Activated CD4-positive, CD25-positive, alpha-beta regulatory T cell (primary cell): ENCODE measurements at places on chromosomes 7 and 10.

- DNase-seq: no peak
These were observed 14.2 kb upstream of the CAMK2G start for GRCh38 chr10:73888514-73888913.

DNA sequence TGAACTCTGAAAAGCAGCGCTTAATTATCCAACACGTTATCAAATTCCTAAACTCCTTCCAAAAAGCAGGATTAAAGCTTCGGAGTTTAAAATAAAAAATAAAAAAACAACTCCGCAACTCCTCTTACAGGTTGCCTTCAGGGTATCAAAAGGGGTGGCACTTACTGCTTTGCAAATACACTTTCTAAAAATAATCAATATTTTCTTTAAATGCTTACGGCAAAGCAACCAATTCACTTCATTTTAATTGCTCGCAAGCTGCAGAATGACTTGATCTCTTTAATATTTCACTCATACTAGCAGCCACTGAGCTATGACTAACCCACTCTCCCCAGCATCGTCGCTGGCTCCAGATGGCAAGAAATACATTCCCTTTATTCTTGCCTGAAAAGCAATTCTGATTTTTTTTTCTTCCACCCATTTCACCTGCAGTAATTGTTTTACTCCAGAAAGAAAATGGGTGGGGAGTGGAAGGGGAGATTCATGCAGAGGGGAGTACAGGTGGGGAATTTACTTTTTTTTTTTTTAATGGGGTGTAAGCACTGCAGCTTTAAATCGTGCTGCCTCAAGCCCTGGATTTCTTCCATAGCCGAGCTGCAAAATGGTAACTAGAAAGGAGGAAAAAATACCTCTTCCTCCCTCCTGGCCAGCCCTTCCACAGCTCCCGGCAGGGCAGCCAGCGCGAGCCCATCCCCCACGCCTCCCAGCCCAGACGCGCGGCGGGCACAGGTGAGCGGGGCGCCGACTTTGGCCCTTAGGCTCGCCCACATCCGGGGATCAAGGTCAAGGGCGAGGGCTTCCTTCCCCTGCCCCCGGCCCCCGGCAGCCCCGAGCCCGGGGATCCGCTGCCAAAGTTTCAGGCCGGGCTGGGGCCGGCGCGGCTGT is 54.2 kb upstream of the FHIP2A start:
- no peak for DNase-seq

DNA sequence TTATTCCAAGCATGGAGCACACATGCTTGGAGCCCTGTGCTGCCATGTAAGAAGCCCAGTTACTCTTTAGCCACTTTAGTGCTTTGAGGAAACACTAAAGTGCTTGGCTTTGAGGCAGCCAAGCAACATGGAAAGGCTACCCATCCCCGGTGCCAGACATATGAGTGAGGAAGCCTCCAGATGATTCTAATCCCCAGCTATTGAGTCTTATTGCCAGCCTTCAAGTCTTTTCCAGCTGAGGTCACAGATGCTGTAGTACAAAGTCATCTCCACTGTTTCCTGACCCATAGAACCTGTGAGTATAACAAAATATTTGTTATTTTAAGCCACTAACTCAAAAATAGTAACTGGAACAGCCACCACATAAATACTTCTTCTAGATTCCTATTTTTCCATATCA is 91.4 kb upstream of the CYP26C1 start:
- DNase-seq: no peak

DNA sequence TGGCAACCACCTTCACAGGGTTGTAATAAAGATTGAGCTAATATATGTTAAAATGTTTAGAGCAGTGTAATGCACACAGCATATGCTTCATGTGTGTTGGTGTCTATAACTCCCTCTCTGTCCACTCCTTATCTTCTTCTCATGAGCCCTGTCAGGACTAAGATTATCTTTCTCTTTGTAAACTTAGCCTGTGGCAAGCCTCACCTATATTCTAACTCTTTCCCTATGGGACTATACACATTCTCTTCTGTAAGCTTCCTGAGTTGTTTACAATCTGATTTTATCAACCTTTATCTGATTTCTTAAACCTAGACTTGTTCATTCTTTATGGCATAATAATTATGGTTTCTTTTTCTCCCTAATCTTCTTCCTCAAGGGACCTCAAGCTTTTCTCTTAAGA is 2.4 kb upstream of the PIP start:
- DNase-seq: no peak
